ENCODE measurements at places on chromosomes 3 and 15.

GRCh38 chr3:53821631-53822121 lies 24.5 kb downstream of the CHDH start:
- no peak for DNase-seq

- DNase-seq, result no peak
Measured at GRCh38 chr15:62877276-62877857, 165.2 kb upstream of the TPM1 start.

DNA sequence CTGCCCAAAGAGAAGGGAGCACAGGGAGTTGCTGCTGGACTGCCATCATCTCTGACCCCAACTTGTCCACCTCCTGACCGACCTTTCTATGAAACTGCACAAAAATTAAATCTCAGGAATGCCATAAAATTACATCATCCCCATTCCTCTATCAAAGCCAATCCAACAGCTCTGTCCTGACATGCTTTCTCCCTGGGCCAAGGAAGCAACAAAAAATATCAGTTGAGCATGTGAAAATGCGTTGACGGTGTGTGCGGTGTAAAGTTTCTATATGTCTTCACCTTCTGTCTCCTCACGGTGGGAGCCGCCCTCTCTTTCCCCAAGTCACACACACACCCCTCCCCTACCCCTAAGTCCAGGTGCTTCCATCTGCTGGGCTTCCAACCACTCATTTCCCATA lies 3.6 kb upstream of the ZNF774 start:
- no peak for DNase-seq

GRCh38 chr15:75452865-75453702 lies 1.6 kb upstream of the SIN3A start:
- peak; percentile 31 for DNase-seq

GRCh38 chr3:133113927-133114597 lies 75.9 kb downstream of the TMEM108 start:
- no peak for DNase-seq

GRCh38 chr3:90184861-90185260 lies 1077.4 kb downstream of the EPHA3 start:
- DNase-seq, result no peak

GRCh38 chr3:120693439-120694171 lies 11.6 kb upstream of the HGD start:
- no peak for DNase-seq

- no peak for DNase-seq
Measured at GRCh38 chr15:51641490-51642130, 19.0 kb upstream of the DMXL2 start.

GRCh38 chr3:64400706-64401105 lies 175.4 kb upstream of the PRICKLE2 start:
- DNase-seq, result no peak

- no peak for DNase-seq
Measured at GRCh38 chr15:98856532-98856907, 151.1 kb downstream of the PGPEP1L start.

- no peak for DNase-seq
Measured at GRCh38 chr3:195932418-195933043, 24.2 kb upstream of the TNK2 start.

DNA sequence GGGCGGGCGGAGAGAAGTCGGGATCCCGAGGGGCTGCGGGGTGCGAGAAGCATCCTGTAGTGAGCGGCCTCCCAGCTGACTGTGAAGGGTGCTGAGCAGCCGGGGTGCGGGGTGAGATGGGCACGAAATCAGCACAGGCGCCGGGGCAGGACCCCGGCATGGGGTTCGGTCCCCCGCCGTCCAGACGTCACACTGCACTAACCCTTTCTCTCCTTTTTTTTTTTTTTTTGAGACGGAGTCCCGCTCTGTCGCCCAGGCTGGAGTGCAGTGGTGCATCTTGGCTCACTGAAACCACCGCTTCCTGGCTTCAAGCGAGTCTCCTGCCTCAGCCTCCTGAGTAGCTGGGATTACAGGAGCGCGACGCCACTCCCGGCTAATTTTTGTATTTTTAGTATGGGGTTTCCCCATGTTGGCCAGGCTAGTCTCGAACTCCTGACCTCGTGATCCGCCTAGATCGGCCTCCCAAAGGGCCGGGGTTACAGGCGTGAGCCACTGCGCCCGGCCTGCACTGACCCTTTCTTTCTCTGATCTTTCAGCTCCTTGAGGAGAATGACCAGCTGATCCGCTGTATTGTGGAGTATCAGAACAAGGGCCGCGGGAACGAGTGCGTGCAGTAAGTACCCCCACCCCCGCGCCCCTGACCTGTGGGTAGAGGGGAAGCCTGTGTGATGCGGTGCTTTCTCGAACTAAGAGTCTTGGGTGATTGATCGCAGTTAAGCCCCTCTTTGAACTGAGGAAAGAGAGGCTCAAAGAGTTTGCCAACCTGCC lies 513 bp downstream of the SS18L2 start:
- no peak for DNase-seq

- DNase-seq, result peak; percentile 55
Measured at GRCh38 chr3:130894130-130894985, 474 bp downstream of the ATP2C1 start.

Data from C1 segment of cervical spinal cord (tissue), 14 donors.